Psoas muscle (tissue), 8 donors: ENCODE measurements at places on chromosomes 4 and X.

GRCh38 chr4:130424211-130424610 lies 1328.3 kb downstream of the C4orf33 start:
- DNase-seq, result no peak

DNA sequence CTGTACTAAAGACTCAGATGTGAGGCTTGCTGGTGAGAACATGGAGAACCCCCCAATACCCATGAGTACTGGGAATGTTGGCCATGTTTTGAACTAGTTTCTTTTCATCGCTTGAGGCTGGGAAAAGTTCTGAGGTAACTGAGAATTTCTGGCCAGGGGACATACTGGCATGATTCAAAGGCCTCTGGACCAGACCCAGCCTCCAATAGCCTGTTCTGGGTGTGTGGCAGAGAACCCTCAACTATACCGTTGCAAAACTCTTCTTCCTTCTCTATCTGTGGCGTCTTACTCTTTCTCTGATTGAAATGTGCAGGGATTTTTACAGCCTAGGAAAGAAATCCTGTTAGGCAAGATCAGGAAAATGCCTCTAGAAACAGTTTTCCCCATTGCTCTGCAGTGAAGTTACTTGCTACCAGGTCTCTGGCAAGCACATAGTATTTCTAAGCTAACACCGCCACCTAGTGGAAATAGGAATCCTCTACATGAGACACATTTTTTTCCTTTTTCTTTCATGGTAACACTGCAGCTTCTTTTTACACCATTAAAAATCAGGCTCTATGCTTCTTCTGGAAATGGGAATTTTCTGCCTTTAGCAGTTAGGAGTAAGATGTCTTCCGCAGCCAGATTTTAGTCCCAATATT lies 170.7 kb upstream of the ZCCHC13 start:
- no peak for DNase-seq

DNA sequence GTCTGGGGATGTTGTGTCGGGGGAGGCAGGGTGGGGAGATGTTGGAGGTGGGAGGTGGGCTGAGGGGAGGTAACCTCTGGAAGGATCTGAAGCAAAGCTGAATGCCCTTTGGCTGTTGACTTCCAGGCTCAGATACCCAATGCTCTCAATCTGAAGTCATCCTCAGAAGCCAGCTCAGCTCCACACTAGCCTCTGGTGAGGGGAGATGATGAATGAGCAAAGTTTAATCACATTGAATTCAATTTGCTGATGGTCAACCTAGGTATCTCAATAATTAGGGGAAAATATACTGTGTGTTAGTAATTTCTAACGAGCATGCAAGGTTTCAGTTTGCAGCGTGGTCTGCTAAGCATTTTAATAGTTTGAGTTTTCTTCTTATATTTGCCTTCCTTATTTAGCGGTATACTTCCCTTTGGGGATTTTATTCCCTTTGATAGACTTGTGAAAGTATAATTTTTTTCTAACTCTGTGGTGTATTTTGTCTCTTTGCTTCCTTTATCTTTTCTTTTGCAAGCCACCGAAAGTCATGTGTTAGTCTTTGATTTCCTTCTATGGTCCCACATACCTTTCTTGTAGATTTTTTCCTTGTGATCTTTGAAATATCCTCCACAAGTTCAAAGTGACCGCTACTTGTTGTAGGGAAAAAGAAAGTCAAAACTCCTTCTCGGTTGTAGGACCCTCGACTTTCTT lies 146.3 kb upstream of the LEF1 start:
- no peak for DNase-seq

DNA sequence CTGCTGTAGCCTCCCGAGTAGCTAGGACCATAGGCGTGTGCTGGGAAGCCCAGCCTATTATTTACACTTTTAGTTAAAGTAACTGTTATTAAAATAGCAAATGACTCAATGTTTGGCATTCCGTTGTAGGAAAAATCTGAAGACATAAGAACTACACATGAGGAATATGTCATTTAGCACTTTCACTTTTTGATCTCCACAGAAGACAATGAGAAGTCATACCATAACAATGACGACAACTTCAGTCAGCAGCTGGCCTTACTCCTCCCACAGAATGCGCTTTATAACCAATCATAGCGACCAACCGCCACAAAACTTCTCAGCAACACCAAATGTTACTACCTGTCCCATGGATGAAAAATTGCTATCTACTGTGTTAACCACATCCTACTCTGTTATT lies 6.7 kb downstream of the GPR34 start:
- DNase-seq, result no peak

DNA sequence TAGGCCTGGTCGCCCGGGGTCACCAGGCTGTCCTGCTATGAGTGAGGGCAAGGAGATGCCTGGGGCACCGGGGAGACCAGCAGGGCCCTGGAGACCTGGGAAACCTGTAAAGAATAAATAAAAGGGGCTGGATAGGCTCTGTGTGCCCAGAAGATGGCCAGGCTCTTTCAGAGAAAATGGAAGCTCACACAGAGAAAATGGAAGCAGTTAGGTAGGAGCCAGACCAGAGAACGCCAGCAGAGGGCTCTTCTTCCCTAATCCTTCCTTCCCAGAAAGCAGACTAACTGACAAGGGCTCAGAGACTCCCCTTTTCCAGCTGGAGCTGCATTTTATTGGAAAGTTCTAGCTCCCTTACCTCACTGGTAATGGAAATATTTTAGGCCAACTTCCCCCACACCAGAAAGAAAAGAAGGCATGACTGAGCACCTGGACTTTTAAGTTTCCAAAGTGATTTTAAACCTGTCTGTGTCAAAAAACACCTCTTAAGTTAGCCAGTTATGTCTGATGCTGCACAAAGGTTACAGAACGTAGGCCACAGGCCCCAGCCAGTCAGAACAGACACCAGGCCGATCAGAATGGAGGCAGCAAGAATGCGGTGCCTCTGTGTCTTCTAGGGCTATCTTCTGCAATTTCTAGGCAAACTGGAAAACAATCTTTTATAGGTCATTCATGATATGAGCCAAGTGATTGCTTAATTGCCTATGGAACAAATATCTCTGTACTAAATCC lies 74.0 kb downstream of the ATG4A start:
- DNase-seq, result no peak

- DNase-seq, result no peak
These were observed 4.7 kb downstream of the HS3ST1 start for GRCh38 chr4:11424000-11424399.

DNA sequence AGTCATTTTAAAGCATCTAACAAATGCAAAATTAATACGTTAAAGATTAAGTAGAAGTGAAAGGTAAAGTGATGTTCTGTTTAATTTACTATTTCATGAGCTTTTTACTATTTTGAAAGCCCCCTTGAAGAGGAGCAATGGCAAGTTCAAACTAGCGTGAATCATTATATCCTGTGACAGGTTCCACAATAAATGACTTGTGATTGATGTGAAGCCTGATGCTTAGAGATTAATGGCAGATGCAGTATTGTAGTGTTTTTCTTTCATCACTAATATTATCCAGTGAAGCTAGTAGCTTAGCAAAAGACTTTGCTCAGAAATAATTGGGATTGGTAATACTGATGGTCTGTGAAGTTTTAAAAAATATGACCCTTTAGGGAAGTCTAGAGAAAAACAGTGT lies 57.3 kb downstream of the STOX2 start:
- no peak for DNase-seq

DNA sequence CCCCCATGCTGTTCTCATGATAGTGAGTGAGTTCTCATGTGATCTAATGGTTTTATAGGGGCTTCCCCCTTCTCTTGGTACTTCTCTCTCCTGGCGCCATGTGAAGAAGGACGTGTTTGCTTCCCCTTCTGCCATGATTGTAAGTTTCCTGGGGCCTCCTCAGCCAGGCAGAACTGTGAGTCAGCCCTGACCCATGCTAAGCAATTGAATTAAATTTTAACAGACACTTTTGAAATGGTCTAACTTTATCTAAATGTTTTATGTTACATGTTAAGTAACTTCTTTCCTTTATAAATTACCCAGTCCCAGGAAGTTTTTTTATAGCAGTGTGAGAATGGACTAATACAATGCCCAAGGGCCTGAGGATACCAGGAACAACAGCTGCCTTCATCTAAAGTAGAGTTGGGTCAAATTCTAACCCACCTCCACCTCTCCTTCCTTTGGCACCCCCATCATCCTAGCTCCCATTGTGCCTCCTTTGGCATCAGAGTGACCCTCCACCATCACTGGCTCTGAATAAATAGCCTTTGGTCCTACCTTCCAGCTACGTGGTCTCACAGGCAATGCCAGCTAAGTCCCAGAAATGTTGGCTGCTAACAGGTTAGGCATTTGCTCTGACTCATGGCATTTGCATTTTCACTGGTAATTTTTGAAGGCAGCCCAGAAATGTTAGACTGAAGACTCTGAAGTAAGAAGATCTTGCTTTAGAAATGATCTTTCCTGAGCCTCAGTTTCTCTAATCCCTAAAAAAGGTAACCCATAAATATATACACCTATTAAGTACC lies 182.1 kb downstream of the MOSPD2 start:
- no peak for DNase-seq
